ENCODE measurements at places on chromosomes 5 and 9. TPM values are rescaled to one million over a fixed set of nuclear protein-coding genes. Genes with fewer than 3 reads are reported as not detected.

DNA sequence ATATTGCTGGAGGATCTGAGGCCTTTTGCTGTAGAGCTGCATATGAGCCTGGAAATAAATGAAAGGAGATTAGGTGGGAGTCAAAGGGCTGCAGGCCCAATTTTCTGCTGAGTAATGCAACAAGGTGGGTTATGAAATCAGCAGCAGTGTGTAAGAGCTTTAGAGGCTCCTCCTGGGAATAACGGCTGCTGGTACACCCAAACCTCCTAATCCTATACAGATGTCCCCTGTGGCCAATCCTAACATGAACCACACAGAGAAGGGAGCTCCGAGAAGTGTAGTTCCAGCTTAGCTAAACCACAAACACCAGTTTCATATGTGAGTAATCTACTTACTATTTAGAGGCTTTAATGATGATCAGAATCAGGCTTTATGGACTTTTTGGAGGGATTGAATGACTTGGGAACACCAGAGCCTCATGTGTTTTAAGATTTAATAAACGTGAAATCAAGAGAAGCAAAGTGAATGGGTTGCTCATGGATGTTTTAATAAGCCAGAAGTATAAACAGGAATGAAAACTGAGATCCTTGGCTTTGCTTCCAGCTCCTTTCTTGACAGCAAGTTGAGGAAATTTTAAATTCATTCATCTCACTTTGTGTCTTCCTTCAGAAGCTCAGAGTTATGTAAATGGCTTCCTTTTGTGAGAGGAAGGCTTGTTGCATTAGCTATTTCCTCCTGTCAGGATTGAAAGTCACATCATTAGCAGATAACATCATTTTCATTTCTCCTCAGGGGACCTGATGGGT lies 437.5 kb downstream of the TMEM232 start:
- H3K27ac ChIP-seq: no peak overlapping the region
- no peaks in the 10 kb centered on the region for H3K4me1 ChIP-seq
- H3K27me3 ChIP-seq: no peaks in the 10 kb centered on the region
- DNase-seq: no peak

- no peaks in the 10 kb centered on the region for H3K27me3 ChIP-seq
- H3K27ac ChIP-seq: no peak overlapping the region
- H3K4me3 ChIP-seq: no peak overlapping the region
- peaks cover 2% of the 10 kb centered on the region for H3K4me1 ChIP-seq
- no peak for DNase-seq
- H3K36me3 ChIP-seq: no peaks in the 10 kb centered on the region
Observed at GRCh38 chr9:100084734-100085133, 14.1 kb downstream of the ERP44 start.

The FBLL1 gene
- total RNA-seq: not detected

DNA sequence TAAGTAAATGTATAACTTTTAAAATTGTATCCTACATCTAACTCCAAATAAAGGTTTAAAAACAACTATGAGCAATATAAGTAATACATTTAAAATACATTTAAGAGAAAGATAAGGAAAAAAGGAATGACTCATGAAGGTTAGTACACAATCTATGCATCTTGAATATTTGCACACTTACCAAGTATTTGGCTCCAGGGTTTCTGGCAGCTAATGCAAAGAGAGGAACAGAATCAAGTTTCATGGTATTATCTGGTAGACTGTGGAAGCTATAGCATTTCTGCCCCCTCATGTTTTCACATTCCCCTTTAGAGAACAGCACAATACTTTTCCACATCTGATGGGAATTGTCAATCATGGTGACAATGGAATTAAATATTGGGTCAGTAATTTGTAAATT lies 132.1 kb downstream of the COX7C start:
- no peaks in the 10 kb centered on the region for H3K36me3 ChIP-seq
- DNase-seq: no peak
- H3K4me3 ChIP-seq: no peak overlapping the region
- no peak overlapping the region for H3K27ac ChIP-seq

GRCh38 chr9:19464061-19464763 lies 55.4 kb downstream of the ACER2 start:
- peaks cover 11% of the 10 kb centered on the region for H3K4me1 ChIP-seq

The IL9 gene
- not detected for total RNA-seq

The MRNIP gene
- total RNA-seq: 113 TPM

DNA sequence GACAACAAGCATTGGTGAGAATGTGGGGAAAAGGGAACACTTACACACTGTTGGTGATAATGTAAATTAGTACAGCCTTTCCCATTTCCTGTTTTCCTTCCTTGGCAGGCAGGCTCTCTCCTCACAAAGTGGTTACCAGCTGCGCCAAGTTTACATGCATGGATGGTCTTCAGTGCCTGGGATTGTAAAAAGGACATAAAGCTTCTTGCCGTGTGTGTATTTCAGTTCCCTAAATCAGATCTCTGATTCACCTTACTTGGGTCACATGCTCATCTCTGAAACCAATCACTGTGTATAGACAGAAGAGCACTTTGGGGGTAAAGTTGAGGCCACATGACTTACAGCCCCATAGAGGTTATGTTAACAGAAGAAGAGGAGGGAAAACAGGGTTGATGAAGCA lies 92.8 kb downstream of the CAVIN4 start:
- no peak overlapping the region for H3K4me3 ChIP-seq
- no peak overlapping the region for H3K27ac ChIP-seq
- H3K4me1 ChIP-seq: no peaks in the 10 kb centered on the region
- H3K36me3 ChIP-seq: no peaks in the 10 kb centered on the region

GRCh38 chr5:171474230-171474813 lies 54.9 kb downstream of the FGF18 start:
- no peaks in the 10 kb centered on the region for H3K36me3 ChIP-seq
- H3K27ac ChIP-seq: no peak overlapping the region
- H3K27me3 ChIP-seq: peaks cover 7% of the 10 kb centered on the region
- H3K4me1 ChIP-seq: no peaks in the 10 kb centered on the region
- H3K4me3 ChIP-seq: no peak overlapping the region

DNA sequence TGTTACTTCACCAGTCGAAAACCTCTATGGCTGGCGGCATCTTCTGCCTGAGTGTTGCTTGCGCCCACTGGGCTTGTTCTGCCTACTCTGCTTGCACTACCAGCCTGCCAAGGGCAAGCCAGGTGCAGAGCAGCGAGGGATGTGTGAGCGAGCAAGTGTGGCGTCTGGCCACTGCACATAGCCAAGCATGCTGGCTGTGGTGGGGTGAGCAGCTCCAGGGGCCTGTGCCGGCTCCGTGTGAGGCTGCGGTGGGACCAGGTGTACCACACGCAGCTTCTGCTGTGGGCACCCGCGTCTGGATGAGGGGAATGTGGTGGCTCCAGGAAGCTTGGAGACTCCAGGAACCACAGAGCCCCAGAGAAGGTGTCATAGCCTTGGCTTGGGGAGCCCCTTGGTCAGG lies 51.4 kb downstream of the GTF3C4 start:
- H3K4me1 ChIP-seq: no peaks in the 10 kb centered on the region
- H3K27ac ChIP-seq: no peak overlapping the region
- DNase-seq: no peak
- no peaks in the 10 kb centered on the region for H3K36me3 ChIP-seq
- no peak overlapping the region for H3K4me3 ChIP-seq
- peaks cover 39% of the 10 kb centered on the region for H3K27me3 ChIP-seq

DNA sequence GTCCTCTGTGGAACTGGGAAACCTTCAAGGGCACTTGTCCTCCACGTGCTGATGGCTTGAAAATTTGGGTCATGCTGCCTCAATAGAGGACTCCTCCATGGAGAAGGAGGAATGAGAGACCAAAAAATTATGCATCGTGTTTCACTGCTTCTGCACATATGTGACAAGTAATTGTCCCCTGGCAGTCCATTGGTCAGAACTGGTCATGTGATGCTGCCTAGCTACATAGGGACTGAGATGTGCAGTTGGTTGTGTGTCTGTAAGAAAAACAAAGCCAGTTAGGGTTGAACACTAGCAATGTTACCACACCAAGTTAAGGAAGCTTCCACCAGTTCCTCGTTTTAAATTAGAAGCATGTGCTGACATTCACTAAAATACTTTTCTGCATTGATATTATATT lies 201.9 kb upstream of the ANKH start:
- DNase-seq: no peak
- peaks cover 3% of the 10 kb centered on the region for H3K27me3 ChIP-seq
- no peaks in the 10 kb centered on the region for H3K36me3 ChIP-seq
- no peaks in the 10 kb centered on the region for H3K4me1 ChIP-seq
- H3K4me3 ChIP-seq: no peak overlapping the region
- no peak overlapping the region for H3K27ac ChIP-seq

- H3K36me3 ChIP-seq: no peaks in the 10 kb centered on the region
- no peak overlapping the region for H3K27ac ChIP-seq
- H3K27me3 ChIP-seq: no peaks in the 10 kb centered on the region
- peak; percentile 14 for DNase-seq
Observed at GRCh38 chr5:6820851-6821479, 107.7 kb downstream of the TENT4A start.

- H3K27me3 ChIP-seq: peaks cover 31% of the 10 kb centered on the region
- H3K27ac ChIP-seq: no peak overlapping the region
- DNase-seq: no peak
Observed at GRCh38 chr5:170633235-170634081, 129.6 kb downstream of the KCNIP1 start.

DNA sequence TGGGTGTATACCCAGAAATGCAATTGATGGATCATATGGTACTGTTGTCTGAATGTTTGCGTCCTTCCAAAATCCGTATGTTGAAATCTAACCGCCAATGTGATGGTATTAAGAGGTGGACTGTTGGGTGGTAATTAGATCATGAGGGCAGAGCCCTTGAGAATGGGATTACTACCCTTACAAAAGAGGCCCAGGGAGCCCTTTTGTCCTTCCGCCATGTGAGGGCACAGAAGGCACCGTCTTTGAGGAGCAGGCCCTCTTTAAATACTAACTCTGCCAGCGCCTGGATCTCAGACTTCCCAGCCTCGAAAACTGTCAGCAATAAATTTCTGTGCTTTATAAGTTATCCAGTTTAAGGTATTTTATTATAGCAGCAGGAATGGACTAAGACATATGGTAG lies 156.0 kb upstream of the OTULINL start:
- H3K27ac ChIP-seq: no peak overlapping the region
- H3K36me3 ChIP-seq: no peaks in the 10 kb centered on the region
- DNase-seq: no peak
- H3K4me3 ChIP-seq: no peak overlapping the region
- peaks cover 3% of the 10 kb centered on the region for H3K4me1 ChIP-seq

GRCh38 chr5:145887976-145888574 lies 15.3 kb upstream of the GRXCR2 start:
- no peaks in the 10 kb centered on the region for H3K36me3 ChIP-seq
- DNase-seq: no peak
- H3K4me1 ChIP-seq: no peaks in the 10 kb centered on the region
- H3K27me3 ChIP-seq: no peaks in the 10 kb centered on the region
- H3K4me3 ChIP-seq: no peak overlapping the region
- H3K27ac ChIP-seq: no peak overlapping the region

DNA sequence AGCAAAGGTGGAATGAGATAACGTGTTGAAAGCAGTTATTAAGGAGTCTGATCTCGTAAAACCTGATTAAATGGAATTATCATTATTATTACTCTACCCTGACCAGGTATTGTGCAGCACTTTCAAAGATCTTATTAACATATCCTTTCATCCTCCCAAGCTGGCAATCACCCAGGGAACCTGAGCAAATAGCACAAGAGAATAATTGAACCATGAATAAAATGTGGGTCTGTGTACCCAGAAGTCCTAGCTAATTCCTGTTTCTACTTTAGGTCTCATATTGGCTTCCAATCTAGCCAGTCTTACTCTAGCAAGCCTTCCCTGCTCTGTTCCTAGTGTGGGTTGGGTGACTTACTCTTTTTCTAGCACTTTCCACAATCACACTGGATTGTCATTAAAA lies 162.2 kb upstream of the STK32A start:
- H3K4me1 ChIP-seq: no peaks in the 10 kb centered on the region
- H3K27me3 ChIP-seq: no peaks in the 10 kb centered on the region
- no peak overlapping the region for H3K27ac ChIP-seq
- H3K36me3 ChIP-seq: no peaks in the 10 kb centered on the region
- no peak overlapping the region for H3K4me3 ChIP-seq
- DNase-seq: no peak

The ZNF300 gene
- total RNA-seq: 2.5 TPM

The WDR38 gene
- total RNA-seq: not detected

The FBP2 gene
- not detected for total RNA-seq
